ENCODE measurements at places on chromosomes 11 and 22.

- DNase-seq = no peak
Measured at GRCh38 chr11:27287205-27287604, 75.8 kb downstream of the CCDC34 start.

DNA sequence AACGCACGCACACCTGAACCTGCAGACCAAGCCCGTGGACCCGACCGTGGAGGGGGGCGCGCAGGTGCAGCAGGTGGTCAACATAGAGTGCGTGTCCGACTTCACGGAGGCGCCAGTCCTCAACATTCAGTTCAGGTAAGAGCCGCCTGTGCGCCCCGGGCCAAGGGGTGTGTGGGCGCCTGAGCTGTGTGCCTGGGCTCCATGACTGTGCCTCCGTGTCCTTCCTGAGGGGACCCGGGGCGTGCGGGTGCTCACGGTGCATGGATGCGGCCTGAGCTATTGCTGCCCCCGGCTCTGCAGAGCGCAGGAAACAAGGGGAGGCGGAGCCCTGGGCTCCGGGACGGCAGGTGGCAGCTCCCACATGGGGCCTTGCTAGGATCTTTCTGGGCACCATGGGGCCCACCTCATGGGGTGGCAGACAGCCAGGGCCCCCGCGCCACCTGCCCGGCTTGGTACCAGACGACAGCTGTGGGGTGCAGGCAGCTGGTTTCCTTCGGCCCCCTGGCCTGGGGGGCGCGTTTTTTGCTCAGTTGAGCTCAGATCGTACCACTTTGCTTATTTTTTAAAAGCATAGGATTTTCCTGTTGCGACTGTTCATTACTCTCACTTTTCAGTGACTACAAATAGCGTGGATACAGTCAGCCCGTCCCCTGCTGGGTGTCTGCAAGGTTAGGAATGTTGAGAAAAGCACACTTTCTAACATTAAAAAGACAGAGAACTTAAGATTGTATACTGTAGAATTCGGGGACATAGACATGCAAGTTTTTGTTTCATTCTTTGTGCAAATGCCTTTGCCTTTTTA is 28.3 kb downstream of the MUC6 start:
- no peak for DNase-seq

GRCh38 chr11:19910931-19911330 is 198.3 kb downstream of the NAV2 start:
- DNase-seq = no peak

DNA sequence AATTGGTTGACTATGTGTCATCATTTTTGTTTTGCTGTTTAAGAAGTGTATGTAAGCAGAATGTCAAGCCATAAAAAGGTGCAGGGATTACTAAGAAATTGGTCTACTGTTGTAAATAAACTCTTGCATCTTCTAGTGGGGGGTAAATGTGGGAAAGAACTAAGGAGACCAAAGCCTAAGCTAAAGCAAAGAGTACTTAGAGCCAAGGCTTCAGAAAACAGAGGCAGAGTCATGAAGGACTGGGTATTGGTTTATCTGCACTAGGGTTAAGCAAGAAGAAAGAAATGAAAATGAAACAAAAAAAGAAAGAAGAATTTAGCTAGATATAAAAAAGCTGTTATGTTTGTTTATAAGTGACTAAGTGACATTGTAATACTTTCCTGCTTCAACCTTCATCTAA is 628.1 kb downstream of the METTL15 start:
- no peak for DNase-seq

DNA sequence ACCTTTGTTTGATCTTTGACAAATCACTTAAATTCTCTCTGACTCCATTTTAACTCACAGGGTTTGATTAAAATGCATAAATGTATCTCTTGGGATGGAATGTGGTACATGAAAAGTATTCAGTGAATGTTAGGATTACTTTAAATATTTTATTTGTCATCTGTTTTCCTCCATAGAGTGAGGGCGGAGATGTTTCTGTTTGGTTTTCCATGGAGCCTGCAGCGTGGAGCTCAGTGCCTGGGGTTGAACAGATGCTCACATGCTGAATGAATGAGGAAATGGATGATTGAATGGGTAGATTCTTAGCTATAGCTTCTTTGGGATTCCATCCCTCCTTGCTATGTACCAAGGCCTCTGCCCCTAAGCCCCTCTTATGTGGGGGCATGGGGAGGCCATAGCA is 10.0 kb downstream of the TSPAN18 start:
- no peak for DNase-seq

- no peak for DNase-seq
Measured at GRCh38 chr11:57399972-57400578, 9.6 kb upstream of the PRG2 start.

DNA sequence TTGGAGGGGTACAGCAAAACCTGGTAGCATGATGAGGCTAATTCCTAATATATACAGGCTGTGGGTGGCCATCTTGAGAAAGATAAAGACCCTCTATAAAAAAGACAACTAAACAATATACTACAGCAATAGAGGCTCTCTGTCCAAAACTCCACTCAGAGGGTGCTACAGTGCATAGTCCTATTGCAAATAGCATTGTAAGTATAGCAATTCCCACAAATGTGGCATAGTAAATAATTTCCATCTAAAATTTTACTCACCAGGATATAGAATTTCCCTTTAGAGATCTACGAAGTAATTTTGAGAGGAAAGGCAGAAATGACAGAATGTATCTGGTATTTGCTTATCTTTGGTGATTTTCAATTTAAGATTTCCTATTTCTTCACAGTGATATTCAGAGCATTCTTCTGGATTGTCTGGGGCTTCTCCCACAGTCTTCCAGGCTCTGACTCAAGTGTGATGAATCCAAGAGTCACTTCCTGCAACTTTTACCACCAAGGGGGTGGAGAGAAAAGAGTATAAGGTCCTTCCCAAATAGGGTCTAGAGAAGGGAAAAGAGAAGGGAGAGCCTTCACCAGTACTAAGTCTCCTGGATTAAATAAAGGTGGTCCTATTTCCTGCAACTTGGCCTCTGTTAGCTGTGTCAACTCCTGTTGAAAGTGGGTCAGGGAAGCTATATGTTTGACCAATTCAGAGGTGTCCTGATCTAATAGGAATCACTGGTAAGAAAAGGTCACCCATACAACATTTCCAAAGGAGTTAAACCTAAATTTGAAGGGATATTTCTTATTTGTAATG is 1054.7 kb upstream of the CNTN5 start:
- DNase-seq = no peak

DNA sequence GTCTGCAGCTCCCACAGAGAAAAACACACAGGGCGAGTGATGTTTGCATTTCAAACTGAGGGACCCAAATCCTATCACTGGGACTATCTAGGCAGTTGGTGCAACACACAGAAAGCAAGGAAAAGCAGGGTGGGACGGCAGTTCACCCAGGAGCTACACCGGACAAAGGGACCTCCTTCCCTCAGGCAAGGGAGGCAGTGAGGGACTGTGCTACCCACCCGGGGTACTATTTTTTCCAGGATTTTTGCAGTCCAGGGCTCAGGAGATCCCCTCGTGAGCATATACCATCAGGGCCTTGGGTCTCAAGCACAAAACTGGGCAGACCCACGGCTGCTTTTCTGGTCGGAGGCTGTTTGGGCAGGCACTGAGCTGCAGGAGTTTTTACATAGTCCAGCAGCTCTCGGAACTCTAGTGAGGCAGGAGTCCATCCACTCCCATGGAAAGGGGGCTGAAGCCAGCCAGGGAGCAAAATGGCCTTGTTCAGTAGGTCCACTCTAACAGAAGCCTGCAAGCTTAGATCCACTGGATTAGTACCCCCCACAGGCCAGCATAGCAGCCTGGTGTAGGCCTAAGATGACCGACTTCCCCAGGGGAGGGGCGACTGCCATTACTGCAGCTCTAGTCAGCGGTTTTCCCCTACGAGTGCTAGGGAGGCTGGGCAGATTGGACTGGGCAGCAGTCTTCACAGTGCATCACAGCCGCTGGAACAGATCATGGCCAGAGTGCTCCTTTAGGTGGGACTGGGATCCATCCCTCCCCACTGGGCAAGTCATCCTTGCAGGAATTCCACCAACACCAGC is 28.2 kb downstream of the CARD18 start:
- DNase-seq = no peak

DNA sequence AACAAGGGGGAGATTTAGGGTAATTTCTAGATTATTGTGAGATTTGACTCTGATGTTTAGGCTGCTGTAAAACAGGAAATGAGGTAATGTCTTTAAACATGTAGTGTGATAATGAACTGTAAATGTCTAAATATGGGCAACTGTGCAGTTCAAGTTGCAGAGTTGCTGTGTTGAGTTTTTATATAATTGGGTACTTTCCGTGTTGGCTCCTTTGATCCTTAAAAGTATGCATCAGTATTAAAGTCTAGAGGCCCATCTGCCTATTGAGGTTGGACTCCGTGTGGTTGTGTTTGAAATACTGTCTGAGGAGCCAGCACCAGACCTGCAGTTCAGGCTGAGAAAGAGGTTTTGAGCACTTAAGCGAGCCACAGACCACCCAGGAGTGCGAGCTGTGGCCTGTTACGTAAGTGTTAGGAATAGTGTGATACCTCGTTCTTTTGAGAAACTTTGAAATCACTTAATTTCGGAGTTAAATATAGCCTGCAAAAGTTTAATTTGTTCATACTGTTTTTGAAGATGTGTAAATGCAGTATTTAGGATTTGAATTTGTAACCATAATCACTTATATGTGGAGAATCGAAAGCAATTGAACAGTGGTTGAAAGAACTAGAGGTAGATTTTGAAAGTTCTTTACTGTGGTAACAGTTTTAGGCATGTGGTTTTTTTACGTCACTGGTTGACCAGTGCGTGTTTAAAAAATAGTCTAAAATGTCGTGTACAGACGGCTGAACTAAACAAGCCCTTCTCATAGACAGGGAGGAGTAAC is 9.0 kb downstream of the FAM118A start:
- DNase-seq = peak; percentile 11

GRCh38 chr11:65316227-65317024 is 1.8 kb downstream of the CDC42EP2 start:
- no peak for DNase-seq

DNA sequence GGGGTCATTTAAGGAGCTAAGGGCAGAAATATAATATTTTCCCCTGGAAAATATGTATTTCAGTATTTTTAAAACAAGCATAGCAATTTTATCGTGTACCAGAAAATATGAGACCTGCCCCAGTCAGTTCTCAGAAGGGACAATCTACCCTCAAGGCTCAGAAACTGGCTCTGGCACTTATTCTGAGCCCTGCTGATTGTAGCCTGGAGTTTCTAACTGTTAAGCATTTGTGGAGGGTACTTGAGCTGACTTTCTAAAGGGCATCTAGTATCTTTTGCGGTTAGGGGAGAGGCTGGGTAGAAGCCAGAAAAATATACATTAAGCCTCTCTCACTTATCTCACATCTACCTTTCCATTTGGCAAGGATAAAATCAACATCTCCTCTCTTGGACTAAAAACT is 71.3 kb upstream of the FSHB start:
- no peak for DNase-seq

GRCh38 chr11:121448431-121448941 is 3.6 kb upstream of the SORL1 start:
- DNase-seq = no peak
